ENCODE measurements at places on chromosomes 3 and 15.
A peak's percentile ranks its signal among the peaks of the same experiment; 100 is the strongest.

DNA sequence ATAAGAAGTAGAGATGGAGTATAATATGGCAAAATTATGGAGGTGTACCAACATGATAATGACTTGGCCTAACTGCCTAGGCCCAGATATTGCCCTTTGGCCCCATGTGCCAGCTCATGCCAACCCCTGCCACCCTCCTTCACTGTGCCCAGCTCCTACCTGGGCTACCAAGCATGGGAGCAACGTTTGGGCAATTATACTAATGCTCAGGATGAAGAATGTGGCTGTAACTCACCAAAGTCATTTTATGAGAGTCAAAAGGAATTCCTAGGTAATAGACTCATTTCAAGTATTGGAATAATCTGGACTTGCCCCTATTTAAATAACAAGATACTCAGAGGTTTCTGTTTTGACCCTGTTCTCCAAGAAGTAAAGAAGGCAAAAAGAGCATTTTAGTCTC lies 240.2 kb upstream of the IL12A start:
- H3K4me1 ChIP-seq: peaks cover 6% of the 10 kb centered on the region
- no peak overlapping the region for H3K4me3 ChIP-seq
- no peaks in the 10 kb centered on the region for H3K36me3 ChIP-seq
- no peaks in the 10 kb centered on the region for H3K27me3 ChIP-seq

- no peak for DNase-seq
- H3K27ac ChIP-seq: no peak overlapping the region
- H3K36me3 ChIP-seq: no peaks in the 10 kb centered on the region
Measured at GRCh38 chr3:4721511-4721911, 228.4 kb downstream of the ITPR1 start.

DNA sequence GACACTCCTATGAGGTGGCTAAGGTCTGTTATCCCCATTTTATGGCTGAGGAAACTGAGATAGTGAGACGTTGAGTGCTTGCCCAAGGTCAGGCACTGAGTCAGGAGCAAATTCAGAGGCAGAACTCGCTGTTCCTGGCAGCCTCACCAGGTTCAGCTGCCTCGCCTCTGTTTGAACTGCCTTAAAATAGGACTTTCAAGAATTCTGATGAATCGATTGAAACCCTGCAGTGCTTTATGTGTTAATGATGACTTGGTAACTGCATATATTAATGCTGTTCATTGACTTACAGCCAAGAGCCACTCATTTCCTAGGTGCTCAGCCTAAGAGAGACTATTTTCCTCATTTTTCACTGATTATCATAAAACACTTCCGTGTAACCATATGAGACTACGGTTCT lies 79.5 kb upstream of the BHLHE40 start:
- H3K27me3 ChIP-seq: no peaks in the 10 kb centered on the region
- H3K4me3 ChIP-seq: no peak overlapping the region
- DNase-seq: peak; percentile 87
- peak overlapping the region; percentile 88 for H3K27ac ChIP-seq
- H3K4me1 ChIP-seq: peaks cover 7% of the 10 kb centered on the region

- H3K27ac ChIP-seq: no peak overlapping the region
- peaks cover 23% of the 10 kb centered on the region for H3K36me3 ChIP-seq
- H3K27me3 ChIP-seq: no peaks in the 10 kb centered on the region
Measured at GRCh38 chr3:100740207-100740606, 30.9 kb downstream of the TFG start.

- no peak overlapping the region for H3K27ac ChIP-seq
- H3K27me3 ChIP-seq: no peaks in the 10 kb centered on the region
- DNase-seq: no peak
- no peaks in the 10 kb centered on the region for H3K4me1 ChIP-seq
Measured at GRCh38 chr3:52030714-52031310, 25.6 kb downstream of the DUSP7 start.

- no peak overlapping the region for H3K27ac ChIP-seq
- no peak for DNase-seq
- no peak overlapping the region for H3K4me3 ChIP-seq
- no peaks in the 10 kb centered on the region for H3K27me3 ChIP-seq
- no peaks in the 10 kb centered on the region for H3K36me3 ChIP-seq
Measured at GRCh38 chr15:55627730-55628368, 39.7 kb upstream of the PYGO1 start.

- no peak overlapping the region for H3K27ac ChIP-seq
- H3K27me3 ChIP-seq: no peaks in the 10 kb centered on the region
- no peak for DNase-seq
- H3K4me3 ChIP-seq: no peak overlapping the region
- no peaks in the 10 kb centered on the region for H3K4me1 ChIP-seq
Measured at GRCh38 chr3:10651506-10651905, 146.1 kb upstream of the ATP2B2 start.

DNA sequence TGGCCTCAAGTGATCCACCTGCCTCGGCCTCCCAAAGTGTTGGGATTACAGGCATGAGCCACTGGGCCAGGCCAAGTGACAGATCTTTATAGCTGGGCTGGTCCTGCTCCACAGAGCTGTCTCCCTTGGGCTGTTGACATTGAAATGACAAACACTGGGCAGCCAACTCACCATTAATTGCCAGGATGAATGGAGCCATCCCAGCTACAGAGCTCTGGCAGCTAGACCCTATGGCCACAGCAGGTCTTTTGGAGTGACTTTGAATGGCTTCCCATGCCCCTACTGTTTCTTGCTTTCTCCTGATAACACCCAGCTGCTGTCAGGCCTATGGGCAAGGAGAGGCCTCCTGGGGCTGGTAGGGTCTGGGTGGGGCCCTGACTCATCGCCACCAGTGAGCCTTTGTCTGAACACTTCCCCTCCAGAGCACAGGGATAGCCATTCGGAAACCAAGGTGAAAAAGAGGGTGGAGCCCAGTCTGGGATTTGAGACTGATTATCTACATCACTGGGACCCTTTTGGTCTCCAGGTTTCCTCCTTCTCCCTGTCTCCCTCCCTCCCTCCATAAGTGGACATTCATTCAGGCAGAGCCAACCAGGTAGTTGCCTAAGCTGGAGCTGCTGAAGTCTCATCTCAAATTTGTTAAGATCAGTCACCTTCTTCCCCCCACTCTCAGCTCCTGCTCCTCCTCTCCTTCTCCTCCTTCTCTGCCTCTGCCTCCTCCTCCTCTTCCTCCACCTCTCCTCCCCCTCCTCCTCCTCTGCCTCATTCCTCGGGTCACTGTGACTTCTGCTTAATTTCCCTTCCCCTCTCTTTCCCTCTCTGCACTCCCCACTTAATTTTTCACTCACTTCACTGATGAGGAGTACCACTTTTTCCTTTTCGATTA lies 34.0 kb downstream of the BHLHE40 start:
- H3K27ac ChIP-seq: peak overlapping the region; percentile 57
- DNase-seq: peak; percentile 73
- no peaks in the 10 kb centered on the region for H3K36me3 ChIP-seq
- no peak overlapping the region for H3K4me3 ChIP-seq

GRCh38 chr15:65184305-65184867 lies 756 bp downstream of the CLPX start:
- H3K4me1 ChIP-seq: no peaks in the 10 kb centered on the region
- no peaks in the 10 kb centered on the region for H3K27me3 ChIP-seq
- H3K27ac ChIP-seq: peak overlapping the region; percentile 95
- peaks cover 5% of the 10 kb centered on the region for H3K36me3 ChIP-seq
- peak overlapping the region; percentile 95 for H3K4me3 ChIP-seq

DNA sequence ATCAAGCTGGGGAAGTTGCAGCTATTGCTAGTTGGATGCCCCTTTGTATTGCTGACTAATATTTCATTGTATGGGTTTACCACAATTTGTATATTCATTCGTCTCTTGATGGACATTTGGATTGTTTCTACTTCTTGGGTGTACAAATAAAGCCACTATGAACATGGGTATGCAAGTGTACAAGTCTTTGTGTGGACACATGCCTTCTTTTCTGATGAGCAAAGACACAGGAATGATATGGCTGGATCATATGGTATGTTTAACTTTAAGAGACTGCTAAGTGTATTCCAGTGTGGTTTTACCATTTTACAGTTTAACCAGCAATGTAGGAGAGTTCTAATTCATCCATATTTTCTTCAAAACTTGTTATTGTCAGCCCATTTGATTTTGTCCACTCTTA lies 32.2 kb downstream of the NECTIN3 start:
- no peaks in the 10 kb centered on the region for H3K36me3 ChIP-seq
- no peak overlapping the region for H3K4me3 ChIP-seq
- H3K27ac ChIP-seq: no peak overlapping the region
- H3K4me1 ChIP-seq: no peaks in the 10 kb centered on the region

DNA sequence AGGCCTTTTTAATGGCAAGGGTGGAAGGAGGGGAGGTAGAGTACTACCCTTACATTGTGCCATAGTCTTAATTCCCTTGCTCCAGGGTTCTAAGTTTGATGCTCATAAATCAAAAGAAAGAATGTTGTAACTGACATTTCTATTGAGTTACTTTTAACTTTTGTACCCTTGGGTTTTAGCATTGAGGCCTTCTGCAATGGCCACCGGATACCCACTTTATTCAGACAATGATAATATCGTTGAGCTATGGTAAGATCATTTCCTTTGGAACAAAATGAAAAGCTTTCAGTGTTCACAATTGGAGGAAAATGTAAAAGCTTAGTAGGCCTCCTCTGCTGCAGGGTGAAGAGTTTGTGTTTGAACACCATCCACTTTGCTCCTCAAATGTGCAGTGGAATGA lies 16.8 kb downstream of the CGNL1 start:
- no peaks in the 10 kb centered on the region for H3K27me3 ChIP-seq
- no peak overlapping the region for H3K4me3 ChIP-seq
- no peaks in the 10 kb centered on the region for H3K4me1 ChIP-seq
- no peak for DNase-seq

DNA sequence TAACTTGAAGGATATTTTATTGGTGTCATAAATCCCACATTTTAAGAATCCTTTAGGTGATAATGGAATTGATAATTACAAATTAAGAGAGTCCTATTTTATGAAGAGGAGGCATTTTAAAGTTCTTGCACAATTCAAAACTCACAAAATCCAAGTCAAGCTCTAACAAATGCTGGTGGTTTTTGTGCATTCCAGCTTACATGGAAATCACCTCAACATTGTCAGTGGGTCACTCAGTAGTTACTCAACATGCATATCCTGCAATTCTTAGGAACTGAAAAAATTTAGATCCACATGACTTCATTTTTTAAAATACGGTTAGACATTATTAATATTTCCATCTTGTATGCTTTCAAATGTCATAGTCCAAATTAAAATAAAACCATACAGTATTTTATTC lies 487.2 kb downstream of the CNTN3 start:
- DNase-seq: no peak
- H3K27me3 ChIP-seq: no peaks in the 10 kb centered on the region
- no peaks in the 10 kb centered on the region for H3K36me3 ChIP-seq
- H3K4me1 ChIP-seq: no peaks in the 10 kb centered on the region

DNA sequence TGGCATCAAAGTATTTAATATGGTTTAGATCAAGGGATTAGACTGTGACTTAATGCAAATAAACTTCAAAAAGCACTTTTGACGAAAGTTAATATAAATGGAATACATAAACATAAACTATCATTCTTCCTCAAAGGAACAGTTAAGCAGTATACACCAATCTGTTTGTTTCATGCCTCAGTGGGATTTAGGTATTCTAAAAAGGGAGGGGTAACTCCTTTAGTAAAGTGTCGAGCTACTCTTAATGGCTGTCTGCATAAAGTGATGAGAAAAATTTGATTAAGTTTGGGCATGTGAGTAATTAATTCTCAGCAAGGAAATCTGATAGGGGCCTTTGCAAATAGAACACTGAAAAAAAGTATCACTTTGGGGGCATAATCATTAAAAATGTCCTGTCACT lies 176.9 kb downstream of the FRMD5 start:
- no peak for DNase-seq
- no peaks in the 10 kb centered on the region for H3K36me3 ChIP-seq
- no peaks in the 10 kb centered on the region for H3K4me1 ChIP-seq
- no peaks in the 10 kb centered on the region for H3K27me3 ChIP-seq
- H3K4me3 ChIP-seq: no peak overlapping the region

DNA sequence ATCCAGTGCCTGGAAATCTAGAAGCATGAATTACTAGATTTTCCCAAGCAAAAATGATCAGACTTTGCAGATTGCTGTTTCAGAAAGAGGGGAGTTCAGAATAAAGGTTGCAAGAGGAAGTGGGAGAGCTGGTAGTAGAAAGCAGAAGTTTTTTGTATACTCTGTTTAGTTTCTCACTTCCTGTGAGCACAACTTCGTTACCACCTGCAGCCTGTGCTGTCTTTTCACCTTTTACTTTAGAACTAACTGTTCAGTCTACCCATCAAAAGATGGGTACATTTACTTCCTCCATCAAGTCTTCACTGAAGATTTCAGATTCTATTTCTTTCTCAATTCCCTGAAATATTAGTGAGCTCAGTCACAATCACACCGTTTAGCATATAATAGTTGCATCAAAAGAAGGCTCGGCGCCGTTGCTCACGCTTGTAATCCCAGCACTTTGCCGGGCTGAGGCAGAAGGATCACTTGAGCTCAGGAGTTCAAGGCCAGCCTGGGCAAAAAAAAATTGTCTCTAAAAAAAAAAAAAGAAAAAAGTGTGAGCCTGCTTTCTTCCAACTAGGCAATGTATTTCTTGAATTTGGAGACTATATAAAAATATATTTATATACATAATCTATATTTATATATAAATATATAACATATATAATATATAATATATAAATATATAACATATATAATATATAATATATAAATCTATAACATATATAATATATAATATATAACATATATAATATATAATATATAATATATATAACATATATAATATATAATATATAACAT lies 1.8 kb upstream of the CEP97 start:
- no peak overlapping the region for H3K4me3 ChIP-seq
- H3K4me1 ChIP-seq: no peaks in the 10 kb centered on the region
- no peaks in the 10 kb centered on the region for H3K27me3 ChIP-seq
- DNase-seq: no peak

DNA sequence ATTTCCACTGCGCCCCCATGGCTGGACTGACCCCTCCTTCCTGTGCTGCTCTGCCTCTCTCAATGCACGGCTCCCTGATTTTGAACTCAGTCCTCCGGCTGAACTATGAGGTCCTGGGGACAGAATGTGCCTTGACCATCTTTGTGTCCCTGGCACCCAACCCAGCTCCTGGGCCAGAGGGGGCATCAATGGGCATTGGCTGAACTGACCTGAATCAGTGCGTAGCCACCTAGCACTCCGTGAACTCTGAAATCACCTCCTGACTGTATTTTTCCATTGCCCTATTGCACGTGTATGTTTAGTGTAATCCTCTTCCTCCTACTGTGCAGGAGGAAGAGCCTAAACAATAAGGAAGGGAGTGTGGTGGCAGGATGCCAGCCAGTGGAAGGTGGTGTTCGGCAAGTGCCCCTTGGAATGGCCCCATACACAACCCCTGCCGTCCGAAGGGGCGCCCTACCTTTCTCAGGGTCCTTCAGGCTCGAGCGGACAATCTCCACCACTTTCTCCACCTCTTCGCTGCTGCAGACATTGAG lies 33.5 kb downstream of the BDH1 start:
- no peaks in the 10 kb centered on the region for H3K27me3 ChIP-seq
- no peak overlapping the region for H3K4me3 ChIP-seq
- H3K27ac ChIP-seq: peak overlapping the region; percentile 97
- H3K36me3 ChIP-seq: peaks cover 67% of the 10 kb centered on the region

- no peak overlapping the region for H3K27ac ChIP-seq
- no peaks in the 10 kb centered on the region for H3K4me1 ChIP-seq
- H3K36me3 ChIP-seq: no peaks in the 10 kb centered on the region
- H3K27me3 ChIP-seq: peaks cover 10% of the 10 kb centered on the region
- no peak for DNase-seq
Measured at GRCh38 chr3:127408022-127408683, 120.3 kb upstream of the PRR20G start.
